ENCODE measurements at places on chromosomes 11 and 22.

DNA sequence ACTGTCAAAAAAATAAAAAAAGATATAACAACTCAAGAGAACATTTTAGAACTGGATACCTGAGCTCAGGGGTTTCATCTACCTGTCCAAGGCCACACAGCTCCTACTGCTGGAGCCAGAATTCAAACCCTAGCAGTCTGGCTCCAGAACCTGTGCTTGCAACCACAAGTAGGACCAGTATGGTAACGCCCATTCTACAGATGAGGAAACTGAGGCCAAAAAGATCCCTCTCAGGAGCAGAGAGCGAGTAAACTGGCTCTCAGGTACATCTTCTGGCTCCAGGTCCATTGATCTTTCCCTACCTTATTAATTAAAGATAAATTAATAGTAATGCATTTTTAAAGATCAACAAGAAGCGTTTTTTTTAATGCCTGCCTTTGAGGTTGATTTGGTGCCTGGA is 19.2 kb downstream of the P2RX3 start:
- DNase-seq: no peak

DNA sequence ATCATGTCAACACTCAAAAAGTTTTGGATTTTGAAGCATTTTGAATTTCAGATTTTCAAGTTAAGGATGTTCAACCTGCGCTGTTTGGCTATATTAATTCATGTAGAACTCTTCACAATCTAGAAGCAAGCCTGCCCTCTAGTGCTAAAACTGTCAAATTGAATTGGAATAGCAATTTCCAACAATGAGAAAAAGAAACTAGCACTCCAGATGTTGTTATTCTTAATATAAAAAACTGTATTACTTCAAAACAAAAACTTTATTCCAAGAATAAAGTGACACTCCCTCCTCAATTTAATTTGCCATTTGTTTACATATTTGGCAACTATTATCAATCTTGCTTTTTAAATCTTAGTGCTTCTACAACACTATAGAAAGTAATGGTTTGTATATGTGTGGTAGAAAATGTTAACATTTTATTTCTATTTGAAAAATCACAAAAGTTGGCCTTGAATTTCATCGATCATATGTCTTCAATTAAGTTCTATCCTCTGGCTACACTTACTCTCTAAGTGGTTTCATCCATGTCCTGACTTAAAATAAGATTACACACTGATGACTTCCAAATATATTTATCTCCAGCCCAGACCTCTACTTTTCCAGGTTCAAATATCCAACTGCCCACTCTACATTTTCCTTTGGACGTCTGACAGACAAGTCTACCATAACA is 36.6 kb downstream of the DCUN1D5 start:
- no peak for DNase-seq

DNA sequence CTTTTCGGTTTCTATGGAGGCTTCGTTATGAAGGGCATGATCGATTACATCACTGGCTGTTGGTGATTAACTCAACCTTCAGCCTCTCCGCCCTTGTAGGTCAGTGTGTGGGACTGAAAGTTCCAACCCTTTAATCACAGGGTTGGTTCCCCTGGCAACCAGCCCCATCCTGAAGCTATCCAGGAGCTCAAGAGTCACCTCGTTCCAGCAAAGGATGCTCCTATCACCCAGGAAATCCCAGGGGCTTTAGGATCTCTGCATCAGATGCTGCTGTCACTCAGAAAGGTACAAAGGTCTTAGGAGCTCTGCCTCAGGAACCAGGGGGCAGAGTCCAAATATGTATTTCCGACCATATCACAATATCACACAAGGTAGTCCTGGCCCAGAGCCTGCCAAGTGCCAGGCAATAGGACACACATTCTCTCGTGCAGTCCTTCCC is 123.5 kb upstream of the PARVA start:
- no peak for DNase-seq

DNA sequence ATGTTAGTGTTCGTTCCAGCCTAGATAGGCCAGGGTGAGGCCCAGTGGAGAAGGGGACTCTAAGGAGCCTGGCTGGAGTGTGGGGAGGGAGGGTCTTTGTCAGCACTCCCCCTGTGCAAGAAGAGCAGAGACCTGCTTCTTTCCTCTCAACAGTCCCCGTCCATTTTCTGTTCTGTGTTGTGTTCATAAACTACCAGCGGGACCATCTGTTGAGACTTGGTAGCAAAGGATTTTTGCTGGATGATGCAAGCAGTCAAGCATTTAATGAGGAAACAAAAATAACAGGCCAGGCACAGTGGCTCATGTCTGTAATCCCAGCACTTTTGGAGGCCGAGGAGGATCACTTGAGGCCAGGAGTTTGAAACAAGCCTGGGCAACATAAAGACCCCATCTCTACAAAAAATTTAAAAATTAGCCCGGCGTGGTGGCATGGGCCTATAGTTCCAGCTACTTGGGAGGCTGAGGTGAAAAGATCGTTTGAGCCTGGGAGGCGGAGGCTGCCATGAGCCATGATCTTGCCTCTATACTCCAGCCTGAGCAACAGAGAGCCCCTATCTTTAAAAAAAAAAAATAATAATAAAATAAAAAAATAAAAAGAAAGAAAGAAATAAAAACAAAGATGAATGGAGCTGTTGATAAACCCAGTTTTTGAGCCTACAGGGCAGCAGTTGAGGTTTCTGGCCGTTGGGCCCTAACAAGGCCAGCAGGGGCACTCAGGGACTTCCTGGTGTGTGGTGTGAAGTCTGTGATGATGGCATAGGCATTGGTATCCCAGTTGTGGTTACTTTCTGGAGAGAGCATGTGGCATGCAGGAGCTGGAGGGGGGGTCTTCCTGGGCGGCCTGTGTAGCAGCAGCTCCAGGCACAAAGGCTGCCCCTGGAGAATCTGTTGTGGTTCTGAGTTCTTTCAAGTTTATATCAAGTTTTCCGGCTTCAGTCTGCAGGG is 1.7 kb upstream of the TXNRD2 start:
- no peak for DNase-seq

GRCh38 chr22:27603800-27604144 is 197.8 kb downstream of the MN1 start:
- no peak for DNase-seq

- no peak for DNase-seq
Observed at GRCh38 chr11:96263238-96263763, 79.7 kb downstream of the MAML2 start.

DNA sequence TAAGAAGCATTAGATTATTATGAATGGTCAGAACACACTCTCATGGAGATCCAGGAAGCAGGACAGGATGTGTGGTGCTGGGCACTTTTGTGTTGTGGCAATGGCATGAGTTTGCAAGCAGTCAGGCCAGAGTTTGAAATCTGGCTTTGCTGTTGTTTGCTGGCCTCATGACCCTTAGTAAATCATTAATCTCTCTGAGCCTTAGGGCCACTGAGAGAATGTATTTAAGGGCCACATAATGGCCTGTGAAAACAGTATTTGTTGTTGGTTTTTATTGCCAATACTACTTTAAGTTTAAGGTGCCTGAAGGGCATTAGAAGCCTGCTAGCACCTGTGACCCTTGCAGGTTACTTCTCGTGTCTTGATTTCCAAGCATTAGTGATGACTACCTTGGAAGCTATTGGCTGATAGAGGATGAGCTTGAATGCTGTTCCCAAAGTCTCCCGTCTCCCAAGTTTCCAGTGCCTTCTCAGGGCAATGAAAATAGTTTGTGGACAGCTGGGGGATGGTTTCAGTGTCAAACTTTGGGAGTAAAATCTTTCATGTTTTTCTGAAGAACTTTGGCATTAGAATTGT is 24.6 kb downstream of the STIM1 start:
- peak; percentile 79 for DNase-seq

DNA sequence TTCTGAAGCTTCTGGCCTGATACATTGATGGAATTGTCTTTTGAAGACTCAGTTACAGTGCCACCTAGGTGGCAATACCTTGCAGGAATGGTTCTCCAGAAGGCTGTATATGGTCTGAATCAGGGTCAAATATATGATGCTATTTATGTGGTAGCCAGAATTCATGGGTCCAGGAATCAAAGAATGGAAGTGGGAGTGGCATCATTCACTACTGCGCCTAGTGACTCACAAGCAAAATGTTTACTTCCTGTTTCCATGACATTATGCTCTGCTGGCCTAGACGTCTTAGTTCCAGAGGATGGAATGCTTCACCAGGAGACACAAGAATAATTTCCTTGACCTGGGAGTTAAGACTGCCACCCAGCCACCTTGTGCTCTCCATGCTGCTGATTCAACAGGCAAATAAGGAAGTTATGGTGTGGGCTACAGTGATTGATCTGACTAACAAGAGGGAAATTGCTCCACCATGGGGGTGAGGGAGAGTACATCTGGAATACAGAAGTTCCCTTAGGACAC is 491.8 kb downstream of the ETS1 start:
- DNase-seq: no peak

DNA sequence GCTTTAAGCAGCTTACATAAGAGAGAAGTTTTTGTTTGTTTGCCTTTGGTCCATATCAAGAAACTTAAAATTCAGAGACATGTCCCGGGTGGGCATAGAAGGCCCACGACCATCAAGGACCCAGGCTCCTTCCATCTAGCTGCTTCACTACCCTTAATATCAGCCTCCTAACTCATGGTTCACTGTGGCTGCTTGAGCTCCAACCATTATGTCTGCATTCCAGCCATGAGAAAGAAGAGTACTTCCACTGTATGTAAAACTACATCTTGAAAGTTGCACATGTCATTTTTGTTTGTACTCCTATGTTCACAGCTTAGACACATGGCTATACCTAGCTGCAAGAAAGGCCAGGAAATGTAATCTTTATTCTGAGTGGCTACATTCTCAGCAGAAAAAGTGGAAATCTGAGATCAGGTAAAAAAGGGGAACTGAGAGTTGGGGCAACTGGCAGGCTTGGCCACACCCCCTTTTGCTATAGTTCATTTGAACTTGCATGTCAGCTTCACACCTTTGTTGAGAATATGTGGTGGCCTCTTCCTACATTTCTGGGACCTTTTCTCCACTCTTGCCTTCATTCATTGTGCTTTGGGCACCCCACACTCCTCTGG is 81.3 kb upstream of the TP53I11 start:
- no peak for DNase-seq

DNA sequence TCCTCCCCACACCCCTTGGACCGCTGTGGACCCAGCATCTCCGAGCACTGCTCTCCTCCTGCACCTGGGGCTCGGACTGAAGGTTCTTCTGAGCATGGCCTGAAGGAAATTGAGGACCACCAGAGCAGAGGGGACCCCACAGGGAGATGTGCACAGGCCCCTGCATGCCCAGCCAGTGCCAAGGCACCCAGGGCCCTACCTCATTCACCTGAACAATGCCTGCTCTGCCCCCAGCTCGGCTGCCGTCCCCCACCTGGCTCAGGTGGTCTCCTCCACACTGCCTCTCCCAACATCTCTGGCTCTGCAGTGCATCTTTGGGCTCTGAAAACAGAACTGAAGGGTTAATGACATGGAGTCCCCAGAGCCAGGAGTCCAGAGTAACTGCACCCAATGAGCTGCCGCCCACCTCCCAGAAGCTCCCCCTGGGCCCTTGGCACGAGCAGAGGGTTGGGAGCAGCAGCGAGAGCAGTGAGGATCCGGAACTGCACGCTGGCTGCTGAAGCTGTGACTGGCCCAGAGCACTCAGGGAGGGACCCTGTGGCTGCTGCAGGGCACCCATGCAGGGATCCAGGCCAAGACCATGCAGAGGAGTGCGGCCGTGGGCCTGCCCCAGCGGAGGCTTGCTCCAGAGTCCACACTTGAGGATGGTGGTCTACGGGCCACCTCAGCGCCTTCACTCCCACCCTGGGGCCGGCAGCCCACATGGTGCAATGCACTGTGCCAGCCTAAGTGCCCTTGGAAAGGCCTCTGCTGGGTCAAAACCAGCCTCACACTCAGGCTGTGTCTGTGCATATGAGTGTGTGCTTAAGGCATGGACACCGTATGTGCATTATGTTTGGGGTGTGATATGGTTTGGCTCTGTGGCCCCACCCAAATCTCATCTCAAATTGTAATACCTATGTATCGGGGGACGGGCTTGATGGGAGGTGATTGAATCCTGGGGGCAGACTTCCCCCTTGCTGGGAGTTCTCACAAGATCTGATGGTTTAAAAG is 686.1 kb downstream of the TBC1D22A start:
- DNase-seq: no peak

DNA sequence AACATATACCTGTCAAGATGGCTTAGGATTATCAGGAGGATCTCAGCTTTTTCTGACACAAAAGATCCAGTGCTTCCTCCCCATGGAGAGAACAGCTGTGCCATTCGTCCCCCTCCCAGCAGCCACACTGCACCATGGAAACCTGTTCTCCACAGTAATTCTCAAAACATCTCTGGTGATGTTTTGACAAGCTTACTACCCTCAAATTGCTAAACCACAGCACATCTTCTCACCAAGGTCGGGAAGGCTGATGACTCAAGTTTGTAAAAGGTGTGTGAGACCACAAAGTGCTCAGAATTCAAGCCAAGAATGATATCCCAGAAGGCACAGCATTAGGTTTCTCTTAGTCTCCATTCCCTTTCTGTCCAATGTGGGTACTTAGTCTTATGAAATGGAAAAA is 3.9 kb upstream of the RAB38 start:
- no peak for DNase-seq

DNA sequence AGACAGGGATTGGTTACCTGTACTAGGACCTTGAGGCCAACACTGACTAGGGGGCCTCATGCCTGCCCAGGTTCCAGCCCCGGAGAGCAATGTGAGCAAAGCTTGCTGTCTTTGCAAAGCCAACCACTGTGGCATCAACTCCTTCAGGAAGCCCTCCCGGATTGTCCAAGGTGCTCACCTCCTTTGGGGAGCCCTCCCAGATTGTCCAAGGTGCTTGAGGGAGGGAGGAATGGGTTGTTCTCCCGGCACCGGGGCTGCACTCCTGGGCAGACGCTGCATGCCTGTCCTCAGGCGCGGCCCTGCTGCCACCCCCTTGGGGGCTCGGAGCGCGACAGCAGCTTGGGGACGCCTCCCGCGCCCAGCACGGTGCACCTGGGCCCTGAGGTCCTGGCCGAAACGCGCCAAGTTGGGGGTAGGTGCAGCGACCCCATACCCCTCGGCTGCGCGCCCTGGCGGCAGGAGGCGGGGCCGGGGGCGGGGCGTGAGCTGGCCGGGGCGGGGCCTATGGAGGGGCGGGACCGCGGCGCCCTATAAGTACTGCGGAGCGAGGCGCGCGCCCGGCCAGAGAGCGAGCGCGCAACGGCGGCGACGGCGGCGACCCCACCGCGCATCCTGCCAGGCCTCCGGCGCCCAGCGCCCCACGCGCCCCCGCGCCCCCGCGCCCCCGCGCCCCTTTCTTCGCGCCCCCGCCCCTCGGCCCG is at the start of gene CD81:
Gene CD81, plus strand, starts transcription at position 560 of the 701 bp plus-strand sequence. CDS start 240 bp downstream, outside the sequence.
- DNase-seq: no peak

DNA sequence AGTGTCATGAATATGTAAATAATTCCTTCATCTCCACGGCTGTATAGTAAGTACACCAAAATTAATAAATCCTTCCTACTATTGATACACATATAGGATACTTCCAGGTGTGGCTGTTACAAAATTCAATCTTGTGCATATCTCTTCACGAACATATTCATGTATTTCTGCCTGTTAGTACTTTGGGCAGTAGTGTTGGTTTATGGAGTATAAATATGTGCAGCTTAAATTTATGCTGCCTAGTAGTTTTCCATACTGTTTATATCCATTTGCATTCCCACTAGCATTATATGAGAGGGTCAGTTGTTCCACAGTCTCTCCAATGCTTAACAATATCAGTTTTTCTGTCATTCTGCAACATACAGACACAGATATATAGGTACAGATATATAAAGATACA is 3.9 kb upstream of the OR5M8 start:
- no peak for DNase-seq

- no peak for DNase-seq
Observed at GRCh38 chr11:119472186-119472855, 49.3 kb upstream of the THY1 start.

Data from LNCaP clone FGC (cell line).